ENCODE measurements at places on chromosomes 5 and 9.

- no peak for DNase-seq
Measured at GRCh38 chr9:89167788-89168187, 10.8 kb downstream of the SHC3 start.

DNA sequence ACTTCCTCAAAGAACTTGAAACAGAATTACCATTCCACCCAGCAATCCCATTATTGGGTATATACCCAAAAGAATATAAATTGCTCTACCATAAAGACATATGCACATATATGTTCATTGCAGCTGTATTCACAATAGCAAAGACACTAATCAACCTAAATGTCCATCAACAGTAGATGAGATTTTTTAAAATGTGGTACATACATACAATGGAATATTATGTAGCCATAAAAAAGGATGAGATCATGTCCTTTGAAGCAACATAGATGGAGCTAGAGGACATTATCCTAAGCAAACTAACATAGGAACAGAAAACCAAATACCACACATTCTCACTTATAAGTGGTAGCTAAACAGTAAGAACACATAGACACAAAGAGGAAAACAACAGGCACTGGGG lies 28.1 kb upstream of the ZNF462 start:
- no peak for DNase-seq

- no peak for DNase-seq
Measured at GRCh38 chr5:52802272-52802973, 14.7 kb downstream of the ITGA1 start.

DNA sequence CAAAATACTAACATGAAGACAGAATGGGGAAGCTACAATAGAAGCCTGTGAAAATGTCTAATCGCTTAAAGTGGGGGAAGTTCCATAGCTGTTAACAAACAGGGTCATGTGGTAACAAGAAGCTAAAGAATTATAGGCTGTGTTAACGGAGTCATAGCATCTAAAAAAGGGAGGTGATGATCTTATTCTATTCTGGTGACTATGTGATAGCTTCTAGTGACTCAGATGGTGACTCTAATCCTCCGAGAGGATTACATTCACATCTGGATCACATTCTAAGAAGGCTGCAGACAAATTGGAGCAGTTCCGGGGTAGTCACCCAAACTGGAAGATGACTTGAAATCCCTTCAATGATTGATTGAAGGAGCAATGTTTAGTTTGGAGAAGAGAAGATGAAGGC lies 142.1 kb downstream of the LIFR start:
- peak; percentile 90 for DNase-seq

- DNase-seq = no peak
Measured at GRCh38 chr9:125360601-125361000, 99.0 kb downstream of the GAPVD1 start.

DNA sequence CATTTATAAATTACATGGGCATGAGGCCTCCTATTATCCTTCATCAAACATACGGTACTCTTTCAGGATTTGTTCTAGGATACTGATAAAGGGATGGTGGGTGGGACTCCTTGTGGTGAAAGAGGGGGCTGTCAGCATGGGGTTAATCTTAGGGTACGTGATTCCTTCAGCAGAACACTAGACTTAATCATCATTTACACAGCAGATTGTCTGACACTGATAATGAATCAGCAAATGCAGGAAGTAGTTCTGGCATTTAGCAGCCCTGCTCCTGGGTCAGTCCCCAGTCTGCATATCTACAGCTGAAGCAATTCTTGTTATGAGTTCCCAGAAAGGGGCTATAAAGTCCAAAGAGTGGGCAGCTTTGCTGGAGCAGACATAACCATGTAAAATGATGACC lies 384.6 kb downstream of the SPOCK1 start:
- DNase-seq = peak; percentile 18

DNA sequence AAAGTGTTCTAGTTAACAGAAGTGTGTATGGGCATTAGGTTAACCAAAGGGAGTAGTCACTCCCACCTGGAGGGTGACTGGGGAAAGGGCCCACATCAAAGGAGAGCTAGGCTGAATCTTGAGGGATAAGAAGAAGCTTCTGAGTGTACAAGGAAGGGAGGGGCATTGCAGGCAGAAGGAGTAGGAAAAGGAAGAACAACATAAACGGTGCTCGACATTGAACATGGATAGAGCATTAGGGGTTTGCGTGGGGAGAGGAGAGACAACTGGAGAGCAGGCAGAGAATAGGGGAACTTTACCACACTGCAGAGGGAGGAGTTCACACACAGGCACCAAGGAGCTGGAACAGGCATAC lies 5.3 kb upstream of the GLRX start:
- DNase-seq = no peak

DNA sequence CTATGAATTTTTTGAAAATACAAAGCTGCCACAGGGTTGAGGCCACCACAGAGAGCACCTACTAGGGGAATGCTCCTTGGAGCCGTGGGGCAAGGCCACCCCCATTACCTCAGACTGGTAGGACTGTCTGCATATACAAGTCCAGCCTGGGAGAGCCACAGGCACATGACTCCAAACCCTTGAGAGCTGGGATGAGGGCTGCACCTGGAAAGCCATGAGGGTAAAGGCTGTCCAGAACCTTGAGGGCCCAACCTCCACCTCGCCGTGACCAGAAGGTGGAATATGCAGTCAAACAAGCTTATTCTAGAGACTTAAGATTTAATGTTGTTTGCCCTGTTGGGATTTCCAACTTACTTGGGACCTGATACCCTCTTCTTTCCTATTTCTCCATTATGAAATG lies 69.5 kb upstream of the TSLP start:
- no peak for DNase-seq

- no peak for DNase-seq
Measured at GRCh38 chr5:465591-466403, 22.8 kb downstream of the EXOC3 start.

GRCh38 chr5:65021527-65022226 lies 252.9 kb downstream of the CWC27 start:
- no peak for DNase-seq

DNA sequence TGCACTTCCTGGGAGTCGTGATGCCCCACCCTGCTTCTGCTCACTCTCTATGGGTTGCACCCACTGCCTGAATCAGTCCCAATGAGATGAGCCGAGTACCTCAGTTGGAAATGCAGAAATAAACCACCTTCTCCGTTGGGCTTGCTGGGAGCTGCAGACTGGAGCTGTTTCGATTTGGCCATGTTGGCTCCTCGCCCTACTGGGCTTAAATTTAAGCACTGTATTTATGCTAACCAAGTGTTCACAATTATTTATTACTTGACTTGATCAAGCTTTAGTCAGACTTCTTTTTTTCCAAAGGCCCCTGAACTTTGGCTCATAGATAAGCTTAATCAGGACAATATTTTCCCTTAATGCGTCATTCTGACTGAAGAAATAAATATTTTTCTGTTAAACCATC lies 1072.4 kb upstream of the CDH9 start:
- DNase-seq = no peak

- no peak for DNase-seq
Measured at GRCh38 chr9:32671333-32671732, 35.9 kb upstream of the TAF1L start.

- DNase-seq = no peak
Measured at GRCh38 chr5:759111-759751, 25.3 kb downstream of the ZDHHC11B start.

- DNase-seq = no peak
Measured at GRCh38 chr5:112743631-112744030, 5.9 kb downstream of the APC start.

GRCh38 chr5:178941361-178941760 lies 363 bp downstream of the ZNF454 start:
- DNase-seq = no peak

- DNase-seq = no peak
Measured at GRCh38 chr5:132628814-132629213, 29.2 kb upstream of the IL13 start.

DNA sequence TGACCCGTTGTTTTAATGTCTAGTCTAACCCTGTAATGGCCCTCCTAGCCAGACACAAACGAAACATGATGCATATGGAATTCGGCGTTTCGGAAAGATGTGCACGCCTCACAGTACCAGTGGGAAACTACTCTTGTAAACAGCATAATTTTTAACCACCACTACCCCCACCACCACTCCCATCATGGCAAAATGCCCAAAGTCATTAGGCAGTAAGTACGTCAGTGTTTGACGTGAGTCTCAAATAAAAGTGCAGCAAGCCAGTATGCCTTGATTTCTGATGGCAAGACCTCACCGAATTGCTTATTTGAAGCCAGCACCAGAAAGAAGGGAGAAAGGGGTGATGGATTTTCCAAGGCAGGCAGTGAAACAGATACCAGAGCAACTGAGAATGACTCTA lies 71.4 kb downstream of the ADRB2 start:
- no peak for DNase-seq

- DNase-seq = no peak
Measured at GRCh38 chr5:35023391-35024178, 24.2 kb downstream of the AGXT2 start.

GRCh38 chr9:76426807-76427419 lies 32.1 kb upstream of the GCNT1 start:
- DNase-seq = no peak

DNA sequence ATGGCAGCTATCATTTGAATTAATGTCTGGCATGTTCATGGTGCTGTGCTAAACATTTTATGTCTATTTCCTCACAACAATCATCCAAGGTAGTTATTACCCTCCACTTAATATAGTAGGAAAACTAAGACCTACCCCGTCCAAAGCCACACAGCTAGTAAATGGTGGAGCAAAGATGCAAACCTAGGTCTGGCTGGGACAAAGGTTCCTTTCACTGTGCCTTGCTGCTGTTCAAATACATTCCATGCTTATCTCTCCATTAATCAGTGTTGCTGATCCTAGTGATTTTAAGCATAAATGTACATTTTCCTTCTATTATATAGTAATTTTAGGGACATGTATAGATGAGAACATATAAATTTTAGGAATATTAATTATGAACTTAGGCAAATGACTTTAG lies 38.7 kb downstream of the CCDC125 start:
- DNase-seq = no peak

DNA sequence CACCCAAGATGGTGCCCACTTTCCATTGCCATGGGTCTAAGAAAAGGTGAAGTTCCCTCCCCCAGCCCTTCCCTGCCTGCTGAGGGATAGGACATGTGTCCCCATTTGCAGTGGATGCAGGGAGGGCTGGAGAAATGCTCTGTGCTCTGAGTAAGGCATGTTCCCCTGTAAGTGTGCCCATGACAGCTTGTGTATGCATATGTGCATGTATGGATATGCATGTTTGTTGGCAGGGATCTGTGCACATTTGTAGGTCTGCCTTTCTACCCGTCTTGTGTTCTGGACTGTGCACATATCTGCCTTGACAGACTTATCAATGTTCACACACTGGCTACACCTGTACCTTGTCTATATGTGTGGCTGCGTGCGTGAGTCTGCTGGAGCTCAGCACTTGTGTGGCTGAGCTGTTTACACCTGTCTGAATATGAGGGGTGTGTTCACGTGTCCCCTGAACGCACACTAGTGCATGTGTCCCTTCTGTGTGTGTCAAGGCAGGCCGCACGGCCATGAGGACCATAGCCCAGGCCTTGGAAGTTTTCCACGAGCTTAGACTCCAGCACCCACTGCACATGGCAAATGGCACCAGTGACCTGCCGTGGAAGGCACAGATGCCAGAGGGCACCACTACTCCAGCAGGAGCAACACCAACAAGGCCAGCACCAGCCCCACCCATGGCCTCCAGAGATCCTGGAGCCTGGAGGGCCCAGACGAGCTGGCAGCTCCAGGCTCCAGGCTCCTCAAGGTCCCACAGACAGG lies 27.4 kb upstream of the TTLL11 start:
- no peak for DNase-seq

GRCh38 chr5:96652769-96653454 lies 9.3 kb upstream of the CAST start:
- DNase-seq = peak; percentile 64

GRCh38 chr5:74935752-74936091 lies 69.5 kb upstream of the FAM169A start:
- no peak for DNase-seq

Measured in foreskin fibroblast (primary cell).